ENCODE measurements at places on chromosomes 7 and 10. TPM values are rescaled to one million over a fixed set of nuclear protein-coding genes. Genes with fewer than 3 reads are reported as not detected.

Gene PDK4
- total RNA-seq = 1.4 TPM

GRCh38 chr10:49176310-49177268 is 11.6 kb downstream of the TMEM273 start:
- H3K36me3 ChIP-seq = no peaks in the 10 kb centered on the region
- DNase-seq = no peak
- no peaks in the 10 kb centered on the region for H3K27me3 ChIP-seq
- no peak overlapping the region for H3K4me3 ChIP-seq
- H3K4me1 ChIP-seq = no peaks in the 10 kb centered on the region
- H3K27ac ChIP-seq = no peak overlapping the region

DNA sequence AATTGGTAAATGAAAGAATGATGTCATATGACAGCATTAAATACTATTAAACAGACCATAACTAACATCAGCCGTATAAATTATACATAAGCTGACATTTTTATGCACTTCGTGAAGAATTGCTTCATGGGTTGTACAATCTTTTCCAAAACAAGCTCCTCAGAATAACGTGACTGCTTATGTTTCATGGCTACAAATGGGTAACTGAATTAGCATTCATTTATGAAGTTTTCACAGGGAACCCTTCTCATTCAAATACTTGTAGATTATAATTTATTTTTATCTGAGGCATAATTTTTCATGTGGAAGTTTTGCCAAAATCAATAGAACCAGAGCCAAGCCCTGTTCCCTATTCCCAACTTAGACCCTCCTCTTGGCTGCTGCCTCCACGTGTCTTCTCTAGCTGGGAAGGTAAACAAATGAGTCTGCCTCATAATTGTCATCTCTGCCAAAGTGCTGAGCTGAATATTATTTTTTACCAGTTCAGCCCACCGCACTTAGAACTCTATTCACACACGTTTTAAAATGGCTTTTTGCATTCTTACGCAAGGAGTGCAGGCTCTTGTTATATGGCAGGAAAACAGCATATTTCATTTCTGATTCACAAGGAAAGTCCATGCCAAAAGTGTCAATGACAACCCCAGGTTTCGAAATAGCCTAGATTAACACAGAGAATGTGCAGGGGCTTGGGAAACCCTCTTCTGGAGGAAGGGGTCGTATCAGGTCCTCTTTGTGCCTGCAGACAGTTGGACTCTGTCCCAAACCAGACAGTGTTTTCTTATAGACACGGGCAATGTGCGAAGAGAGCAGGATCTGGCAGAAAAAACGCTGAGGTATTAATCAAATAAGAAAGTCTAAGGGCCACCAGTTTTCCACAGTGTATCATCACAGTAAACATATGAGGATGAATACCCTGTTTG is 370.7 kb upstream of the MGMT start:
- no peaks in the 10 kb centered on the region for H3K36me3 ChIP-seq
- no peaks in the 10 kb centered on the region for H3K4me1 ChIP-seq
- H3K27me3 ChIP-seq = no peaks in the 10 kb centered on the region
- no peak overlapping the region for H3K27ac ChIP-seq
- no peak for DNase-seq
- no peak overlapping the region for H3K4me3 ChIP-seq

- H3K4me3 ChIP-seq = no peak overlapping the region
- H3K27me3 ChIP-seq = no peaks in the 10 kb centered on the region
- peaks cover 19% of the 10 kb centered on the region for H3K36me3 ChIP-seq
- no peak for DNase-seq
- peaks cover 5% of the 10 kb centered on the region for H3K4me1 ChIP-seq
These were observed 4.5 kb downstream of the DMTF1 start for GRCh38 chr7:87156709-87157108.

Gene NPC1L1
- total RNA-seq = not detected

GRCh38 chr10:34049887-34050286 is 715.4 kb upstream of the NRP1 start:
- no peak overlapping the region for H3K27ac ChIP-seq
- H3K27me3 ChIP-seq = no peaks in the 10 kb centered on the region
- DNase-seq = peak; percentile 12
- H3K36me3 ChIP-seq = no peaks in the 10 kb centered on the region
- peaks cover 19% of the 10 kb centered on the region for H3K4me1 ChIP-seq

Gene SORCS1
- total RNA-seq = 48.9 TPM

Gene VIPR2
- total RNA-seq = 10.2 TPM

Gene MLXIPL
- total RNA-seq = not detected

Gene PDLIM1
- total RNA-seq = 5.7 TPM

Gene LDB3
- total RNA-seq = 0.53 TPM

DNA sequence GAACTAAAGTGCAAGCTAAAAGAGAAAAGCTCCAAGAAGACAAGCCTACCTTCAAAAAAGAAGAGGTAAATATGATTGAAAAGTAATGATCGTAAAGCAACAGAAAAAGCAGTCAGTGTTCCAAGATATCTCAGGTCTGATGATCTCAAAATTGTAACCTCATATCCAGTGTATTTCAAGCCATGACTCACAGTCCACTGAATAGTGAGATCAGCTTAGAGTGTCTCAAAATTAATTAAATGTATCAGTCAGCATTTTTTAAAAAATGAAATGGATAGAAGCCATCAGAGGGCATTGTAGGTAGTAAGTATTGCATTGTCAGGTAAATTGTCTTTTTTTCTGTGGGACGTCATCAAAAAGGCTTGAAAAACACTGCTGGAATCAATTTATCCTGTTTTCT is 50.6 kb upstream of the AGBL3 start:
- H3K4me3 ChIP-seq = no peak overlapping the region
- H3K27me3 ChIP-seq = no peaks in the 10 kb centered on the region
- H3K36me3 ChIP-seq = peaks cover 63% of the 10 kb centered on the region
- H3K4me1 ChIP-seq = peaks cover 7% of the 10 kb centered on the region
- no peak overlapping the region for H3K27ac ChIP-seq
- DNase-seq = no peak

All from SJCRH30 (cell line).